ENCODE measurements at places on chromosomes 1 and 21.

- no peak for DNase-seq
These were observed 122.7 kb downstream of the KCNN3 start for GRCh38 chr1:154747380-154747739.

- DNase-seq = peak; percentile 62
These were observed 48.5 kb upstream of the SLC25A33 start for GRCh38 chr1:9490605-9491339.

GRCh38 chr1:2049718-2050431 is at the start of gene PRKCZ:
Gene PRKCZ (plus strand): TSS chr1:2050411. CDS start chr1:2050631, 220 bp downstream.
- peak; percentile 62 for DNase-seq

GRCh38 chr1:13965770-13966398 is 265.9 kb downstream of the PRDM2 start:
- DNase-seq = no peak

GRCh38 chr1:3459051-3459908 is 4.8 kb downstream of the ARHGEF16 start:
- no peak for DNase-seq

GRCh38 chr1:48710318-48710717 is 66.4 kb downstream of the BEND5 start:
- no peak for DNase-seq

DNA sequence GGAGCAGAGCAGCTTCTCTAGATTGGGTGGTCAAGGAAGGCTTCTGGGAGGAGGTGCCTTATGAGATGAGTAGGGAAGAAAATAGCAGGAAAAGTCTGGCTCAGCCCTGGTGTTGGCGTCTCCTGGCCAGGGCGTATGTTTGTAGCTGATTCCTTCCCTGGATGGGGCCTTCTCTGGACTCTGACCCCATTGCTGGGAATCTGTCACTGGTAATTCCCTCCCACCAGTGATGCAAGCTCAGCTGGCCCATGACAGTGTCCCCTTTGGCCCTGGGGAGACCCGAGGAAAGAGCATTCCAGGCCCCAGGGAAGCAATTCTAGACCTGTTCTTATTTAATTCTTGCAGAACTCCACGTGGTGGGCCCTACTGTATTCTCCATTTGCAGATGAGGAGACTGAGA is 20.7 kb downstream of the IGSF21 start:
- DNase-seq = no peak

DNA sequence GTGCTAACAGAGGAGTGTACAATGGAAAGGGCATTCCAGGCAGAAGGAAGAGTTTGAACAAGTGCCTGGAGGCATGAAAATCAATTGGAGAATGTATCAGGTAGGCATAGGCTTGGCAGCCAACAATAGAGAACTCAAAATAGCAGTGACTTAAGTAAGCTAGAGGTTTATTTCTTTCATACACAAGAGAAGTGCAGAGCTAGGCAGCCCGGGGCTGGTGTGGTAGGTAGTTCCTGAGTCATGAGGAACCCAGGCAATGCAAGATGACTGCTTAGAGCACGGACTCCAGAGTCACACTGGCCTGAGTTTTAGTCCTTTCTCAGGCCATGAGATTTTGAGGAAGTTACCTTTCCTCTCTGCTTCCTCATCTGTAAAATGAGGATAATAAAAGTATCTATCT is 74.8 kb upstream of the LRRN2 start:
- no peak for DNase-seq

DNA sequence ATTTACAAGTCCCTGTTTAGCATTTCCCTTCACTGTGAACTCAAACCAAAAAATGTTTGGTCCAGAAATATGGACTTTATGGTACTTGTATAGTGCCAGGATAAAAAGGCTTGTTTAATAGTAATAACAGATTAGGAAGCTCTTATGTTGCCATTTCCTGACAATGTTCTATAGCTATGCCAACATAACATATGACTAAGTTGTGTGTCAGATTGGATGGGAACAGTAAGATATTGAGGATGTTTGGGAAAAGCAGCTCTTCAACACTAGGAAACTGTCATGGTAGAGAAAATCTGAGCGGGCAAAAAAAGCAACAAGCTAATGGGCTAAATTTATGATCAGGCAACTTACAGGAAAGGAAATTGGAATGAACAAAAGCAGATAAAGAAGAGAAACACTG is 287.1 kb upstream of the ADGRL4 start:
- no peak for DNase-seq

- no peak for DNase-seq
These were observed 3.0 kb downstream of the ARHGAP30 start for GRCh38 chr1:161066694-161067093.

DNA sequence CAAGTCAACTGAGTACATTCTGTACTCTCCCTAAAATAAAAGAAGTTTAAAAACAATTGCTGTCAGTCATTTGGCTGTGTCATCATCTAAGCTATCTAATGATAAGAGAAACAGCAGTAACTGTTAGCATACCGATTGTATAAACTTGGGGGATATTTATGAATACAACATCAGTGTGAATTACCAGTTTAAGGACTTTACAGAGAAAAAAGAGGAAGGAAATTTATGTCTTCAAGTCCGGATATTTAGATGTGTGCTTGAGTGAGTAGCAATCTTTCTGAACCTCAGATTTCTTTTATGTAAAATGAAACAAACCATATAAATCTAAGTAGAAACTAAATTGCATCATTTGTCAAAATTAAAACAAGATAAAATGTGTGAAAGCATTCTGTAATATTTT is 1557.0 kb downstream of the MRPL39 start:
- peak; percentile 21 for DNase-seq

DNA sequence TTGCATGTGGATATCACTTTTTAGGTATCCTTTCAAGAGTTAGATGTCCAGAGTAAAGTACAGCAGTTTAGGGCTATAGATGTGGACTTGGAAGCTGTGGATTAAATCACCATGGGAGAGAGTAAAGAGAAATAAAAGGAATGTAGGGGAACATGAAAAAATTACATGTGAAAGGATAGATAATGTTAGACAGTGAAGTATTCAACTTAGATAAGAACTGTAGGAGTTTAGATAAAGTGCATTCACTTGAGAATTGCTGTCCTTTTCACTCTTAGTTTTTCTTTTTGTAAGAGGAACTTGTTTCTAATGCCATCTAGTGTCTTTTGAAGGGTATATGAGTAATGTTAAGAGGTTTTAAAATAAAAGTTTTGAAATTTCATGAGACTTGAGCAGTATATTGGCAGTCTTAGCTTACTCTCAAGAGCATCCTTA is 40.1 kb downstream of the MAST2 start:
- peak; percentile 59 for DNase-seq

- no peak for DNase-seq
These were observed 42.8 kb upstream of the SIM2 start for GRCh38 chr21:36656138-36656537.

DNA sequence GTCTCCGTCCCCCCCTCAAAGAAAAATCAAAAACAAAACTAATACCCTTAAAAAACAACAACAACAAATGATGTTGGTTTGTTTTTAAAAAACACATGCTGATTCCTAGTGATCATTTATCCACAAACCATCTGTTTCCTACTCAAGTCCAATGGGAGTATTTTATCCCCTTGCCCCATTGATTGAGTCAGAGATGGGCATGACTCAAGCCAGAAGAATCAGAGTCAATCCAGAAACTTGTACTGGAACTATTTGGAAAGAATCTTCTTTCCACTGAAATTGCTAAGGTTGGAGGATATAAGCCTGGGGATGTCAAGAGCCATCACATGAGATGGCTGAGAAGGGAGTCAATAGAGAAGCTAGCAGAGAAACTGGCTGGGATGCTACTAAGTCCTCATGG is 176.4 kb downstream of the MIS18A start:
- DNase-seq = no peak

DNA sequence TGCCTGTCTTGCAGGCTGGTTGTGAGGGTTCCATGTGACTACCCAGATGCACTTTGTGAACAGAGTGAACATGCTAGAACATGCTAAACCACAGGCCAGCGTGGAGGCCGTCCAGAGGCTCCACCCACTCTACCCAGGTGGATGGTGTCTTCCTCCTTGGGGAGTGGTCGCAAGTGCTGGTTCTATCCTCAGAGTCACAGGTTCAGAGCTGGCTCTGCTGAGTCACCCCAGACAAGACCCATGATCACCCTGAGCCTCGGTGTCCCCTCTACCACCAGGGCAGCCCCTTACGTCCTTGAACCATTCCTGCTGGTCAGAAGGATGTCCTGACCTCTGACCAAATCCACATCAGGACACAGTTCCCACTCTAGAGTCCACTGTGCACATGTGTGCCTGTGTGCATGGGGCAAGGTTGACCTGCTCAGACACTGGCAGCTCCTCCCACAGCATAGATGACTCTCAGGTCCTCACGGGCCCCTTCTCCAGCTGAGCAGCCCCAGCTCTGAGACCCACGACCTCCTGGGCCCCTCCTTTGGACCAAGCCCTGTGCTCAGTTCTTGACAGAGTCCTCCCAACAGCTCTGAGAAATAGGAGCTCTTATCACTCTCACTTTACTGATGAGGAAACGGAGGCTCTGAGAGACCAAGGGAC is 391.8 kb downstream of the MATN1 start:
- no peak for DNase-seq

- no peak for DNase-seq
These were observed 116.8 kb upstream of the ATP1A1 start for GRCh38 chr1:116256286-116256649.

- DNase-seq = no peak
These were observed 224.4 kb upstream of the POU3F1 start for GRCh38 chr1:38270849-38271633.

DNA sequence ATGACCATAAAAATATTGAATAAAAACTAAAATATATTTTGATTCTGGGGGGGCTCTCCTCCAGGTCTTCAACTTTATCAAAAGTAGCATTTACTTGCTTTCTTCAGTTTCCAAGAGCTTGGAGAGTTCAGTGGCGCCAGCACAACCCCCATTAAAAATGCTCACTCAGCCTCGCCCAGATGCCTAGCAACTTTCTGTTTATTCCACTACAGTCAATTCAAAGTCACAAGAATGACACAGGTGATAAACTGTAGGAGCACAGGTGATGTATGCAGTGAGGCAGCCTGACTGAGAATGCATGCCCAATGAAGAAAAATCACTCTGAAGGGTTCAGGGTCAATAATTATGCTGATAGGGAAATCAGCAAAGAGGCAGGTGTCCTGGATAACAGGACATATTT is 159.4 kb upstream of the ATP1B1 start:
- no peak for DNase-seq

- no peak for DNase-seq
These were observed 35.4 kb downstream of the VPS45 start for GRCh38 chr1:150102986-150103385.

- DNase-seq = no peak
These were observed 243.4 kb downstream of the RHOU start for GRCh38 chr1:228978484-228979324.

DNA sequence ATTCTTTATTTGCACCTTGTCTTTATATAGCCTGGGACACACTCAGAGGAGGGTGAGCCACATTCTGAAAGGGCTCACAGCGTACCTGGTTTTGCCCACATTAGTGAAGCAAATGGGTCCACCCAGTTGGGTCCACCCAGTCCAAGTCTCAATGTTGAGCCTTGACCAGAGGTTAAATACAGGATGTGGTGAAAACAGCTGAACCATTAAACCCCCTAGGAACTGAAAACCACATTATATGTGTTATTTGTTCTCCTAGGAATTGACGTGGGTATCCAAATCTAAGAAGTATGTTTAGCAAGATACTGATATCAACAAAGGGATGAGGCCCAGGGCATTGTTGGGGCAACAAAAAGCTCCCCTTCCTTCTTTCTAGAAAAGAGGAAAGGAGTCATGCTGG is 83.8 kb downstream of the SETD4 start:
- DNase-seq = no peak

GRCh38 chr1:15948595-15949452 is 27.1 kb downstream of the ZBTB17 start:
- no peak for DNase-seq

DNA sequence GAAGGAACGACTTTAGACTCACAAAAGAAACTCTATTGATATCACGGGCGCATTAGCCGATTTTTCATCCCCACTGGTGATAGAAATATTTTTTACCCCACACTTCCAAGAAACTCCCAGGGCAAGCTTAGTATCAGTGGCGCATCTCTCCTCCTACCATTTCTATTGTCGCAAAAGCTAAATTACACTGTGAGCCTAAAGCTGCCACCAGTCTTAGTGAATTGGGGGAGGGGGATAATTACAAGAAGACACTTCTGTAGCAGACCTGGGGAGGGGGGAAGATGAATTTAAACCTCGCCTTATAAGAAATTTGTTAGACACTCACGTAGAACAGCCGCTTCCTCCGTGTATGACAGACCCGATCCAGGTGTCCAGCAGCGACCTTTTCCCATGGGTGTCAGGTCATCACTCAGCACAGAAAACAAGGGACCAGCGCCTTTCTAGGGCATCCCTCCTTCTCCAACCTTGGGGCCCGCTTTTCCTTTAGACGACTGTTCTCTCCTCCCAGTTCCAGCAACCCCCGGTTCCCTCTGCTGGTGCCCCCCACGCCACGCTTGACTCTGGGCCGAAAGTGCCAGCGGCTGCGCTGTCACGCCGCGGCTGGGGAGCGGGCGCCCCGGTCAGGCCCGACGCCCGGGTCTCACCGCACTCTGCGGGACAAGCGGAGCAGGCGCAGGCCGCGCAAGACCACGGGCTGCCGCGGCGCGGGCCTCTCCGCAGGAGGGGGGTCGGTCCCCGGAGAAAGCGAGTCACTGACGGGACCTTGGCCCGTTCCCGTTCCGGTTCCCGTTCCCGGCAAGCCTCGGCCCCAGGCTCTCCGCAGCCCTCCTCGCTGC is 821 bp downstream of the PHC2 start:
- DNase-seq = no peak

GRCh38 chr1:234520908-234521817 is 42.2 kb upstream of the TARBP1 start:
- no peak for DNase-seq

DNA sequence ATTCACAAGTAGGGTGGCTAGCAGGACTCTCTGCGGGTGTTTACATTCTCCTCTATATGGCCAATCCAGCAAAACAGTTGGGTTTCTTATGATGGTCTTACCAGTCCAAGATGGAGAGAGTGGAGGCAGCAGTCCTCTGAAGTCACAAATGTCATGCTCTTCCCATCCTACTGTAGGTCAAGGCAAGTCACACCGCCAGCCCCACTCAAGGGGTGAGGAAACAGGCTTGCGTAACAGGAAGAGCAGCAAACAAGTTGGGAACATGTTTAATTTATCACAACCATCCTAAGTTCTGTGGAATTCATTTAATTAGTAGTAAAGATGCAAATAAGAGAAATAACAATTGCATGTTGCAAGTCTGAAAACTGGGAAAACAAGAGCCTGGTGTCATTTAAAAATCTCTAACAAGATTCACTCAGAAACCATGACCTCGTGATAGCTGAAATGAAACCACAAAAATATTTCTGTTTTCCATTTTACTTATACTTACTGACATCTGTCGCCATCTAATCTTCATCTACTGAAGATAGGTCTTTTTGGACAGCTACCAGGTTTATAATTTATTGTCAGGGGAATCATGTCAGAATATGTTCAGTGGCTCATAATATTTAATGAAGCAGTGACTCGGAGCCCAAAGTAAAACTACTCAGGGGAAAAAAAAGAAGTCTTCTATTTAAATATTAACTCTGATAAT is 349.1 kb upstream of the FMN2 start:
- peak; percentile 14 for DNase-seq
